ENCODE measurements at places on chromosomes 4 and X.

DNA sequence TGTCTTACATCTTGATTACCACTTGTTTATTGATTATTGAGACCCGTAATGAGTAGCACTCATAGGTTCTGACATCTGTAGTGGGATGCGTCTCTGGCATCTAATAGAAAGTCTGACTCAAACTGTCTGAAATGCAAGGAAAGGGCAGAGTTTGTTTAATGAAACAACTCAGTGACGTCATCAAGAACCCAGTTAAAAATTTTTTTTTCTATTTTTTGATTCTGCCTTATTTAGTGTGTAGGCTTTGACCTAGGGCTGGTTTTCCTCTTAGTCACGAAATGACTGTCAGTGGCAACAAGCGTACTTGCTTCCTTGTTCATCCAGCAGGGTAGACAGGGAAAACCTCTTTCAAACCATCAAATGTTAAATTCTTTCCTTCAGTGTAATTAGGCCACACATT is 3.1 kb upstream of the CDKL5 start:
- no peak overlapping the region for H3K4me3 ChIP-seq
- H3K36me3 ChIP-seq, result no peaks in the 10 kb centered on the region
- H3K27me3 ChIP-seq, result no peaks in the 10 kb centered on the region
- no peak for DNase-seq
- H3K27ac ChIP-seq, result no peak overlapping the region

- peak; percentile 39 for DNase-seq
- no peaks in the 10 kb centered on the region for H3K36me3 ChIP-seq
- H3K4me3 ChIP-seq, result peak overlapping the region; percentile 83
- no peaks in the 10 kb centered on the region for H3K27me3 ChIP-seq
- H3K27ac ChIP-seq, result peak overlapping the region; percentile 84
Measured at GRCh38 chrX:132023896-132024386, 839 bp downstream of the STK26 start.

DNA sequence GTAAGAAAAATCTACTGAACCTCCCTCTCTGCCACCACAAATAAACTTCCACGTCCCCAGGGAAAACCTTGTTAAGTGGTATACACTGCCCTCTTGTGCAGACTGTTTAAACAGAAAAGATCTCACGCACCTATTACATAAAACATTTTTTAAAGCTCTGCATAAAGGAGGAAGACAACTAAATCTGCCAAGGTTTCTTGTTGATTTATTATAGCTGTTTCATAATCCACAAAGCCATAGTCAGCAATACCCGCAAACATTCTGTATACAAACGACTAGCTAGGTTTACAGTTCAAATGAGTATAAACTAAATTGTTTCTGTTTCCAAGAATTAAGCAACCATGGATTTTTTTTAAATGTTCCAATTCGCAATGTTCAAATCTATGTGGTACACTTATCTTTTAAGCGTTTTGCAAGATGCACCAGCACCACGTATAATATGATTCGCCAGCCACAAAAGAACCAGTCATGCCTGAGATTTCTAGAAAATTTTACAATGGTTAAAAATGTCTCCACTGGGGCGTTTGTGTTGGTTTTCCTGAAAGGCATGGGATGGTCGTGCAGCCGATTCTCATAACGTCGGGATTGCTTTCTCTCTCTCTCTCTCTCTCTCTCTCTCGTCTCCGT is 164.6 kb downstream of the PRKX start:
- H3K4me3 ChIP-seq, result no peak overlapping the region
- no peaks in the 10 kb centered on the region for H3K27me3 ChIP-seq
- no peak for DNase-seq
- H3K4me1 ChIP-seq, result no peaks in the 10 kb centered on the region

DNA sequence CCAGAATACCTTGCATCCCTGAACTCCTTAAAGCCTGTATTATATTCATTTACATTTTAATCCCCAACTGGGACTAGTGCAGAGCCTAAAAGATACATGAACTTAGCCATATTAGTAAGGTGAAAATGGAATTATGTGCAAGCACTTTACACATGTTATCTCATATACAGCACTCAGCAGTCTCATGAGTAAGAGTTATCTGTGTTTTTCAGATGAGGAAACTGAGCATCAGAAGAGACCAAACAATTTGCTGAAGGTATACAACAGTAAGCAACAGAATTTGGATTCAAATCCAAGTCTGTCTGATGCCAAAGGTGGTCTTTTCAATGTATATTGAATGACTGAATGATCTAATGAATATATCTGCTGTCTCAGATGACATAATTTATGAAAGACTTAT is 12.3 kb downstream of the ATP7A start:
- no peak overlapping the region for H3K27ac ChIP-seq
- H3K4me1 ChIP-seq, result peaks cover 3% of the 10 kb centered on the region
- H3K4me3 ChIP-seq, result no peak overlapping the region
- no peak for DNase-seq
- no peaks in the 10 kb centered on the region for H3K27me3 ChIP-seq

DNA sequence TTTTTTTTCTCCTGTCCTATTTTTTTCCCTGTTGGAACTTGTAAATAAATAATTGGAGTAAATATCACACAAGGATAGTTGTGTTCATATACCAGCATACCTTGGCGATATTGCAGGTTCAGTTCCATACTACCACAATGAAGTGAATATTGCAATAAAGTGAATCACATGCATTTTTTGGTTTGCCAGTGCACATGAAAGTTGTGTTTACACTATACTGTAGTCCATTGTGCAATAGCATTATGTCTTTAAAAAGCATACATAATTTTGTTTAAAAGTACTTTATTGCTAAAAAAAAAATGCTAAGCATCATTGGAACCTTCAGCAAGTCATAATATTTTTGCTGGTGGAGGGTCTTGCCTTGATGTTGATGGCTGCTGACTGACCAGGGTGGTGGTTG is 88.6 kb downstream of the GSTCD start:
- no peaks in the 10 kb centered on the region for H3K36me3 ChIP-seq
- H3K4me3 ChIP-seq, result no peak overlapping the region
- no peaks in the 10 kb centered on the region for H3K4me1 ChIP-seq
- no peak overlapping the region for H3K27ac ChIP-seq
- DNase-seq, result no peak
- H3K27me3 ChIP-seq, result no peaks in the 10 kb centered on the region

GRCh38 chr4:183907871-183908683 is 3.0 kb downstream of the STOX2 start:
- no peak overlapping the region for H3K4me3 ChIP-seq
- no peak for DNase-seq
- H3K27me3 ChIP-seq, result peaks cover 11% of the 10 kb centered on the region
- H3K27ac ChIP-seq, result no peak overlapping the region

DNA sequence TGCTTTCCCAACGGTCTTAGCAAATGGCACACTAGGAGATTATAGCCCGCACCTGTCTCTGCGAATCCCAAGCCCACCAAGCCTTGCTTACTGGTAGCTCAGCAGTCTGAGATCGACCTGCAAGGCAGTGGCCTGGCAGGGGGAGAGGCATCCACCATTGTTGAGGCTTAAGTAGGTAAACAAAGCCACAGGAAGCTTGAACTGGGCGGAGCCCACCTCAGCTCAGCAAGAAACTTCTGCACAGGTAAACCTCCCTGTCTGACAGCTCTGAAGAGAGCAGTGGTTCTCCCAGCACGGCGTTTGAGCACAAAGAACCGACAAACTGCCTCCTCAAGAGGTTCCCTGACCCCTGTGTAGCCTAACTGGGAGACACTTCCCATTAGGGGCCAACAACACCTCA is 42.8 kb downstream of the BRWD3 start:
- no peaks in the 10 kb centered on the region for H3K4me1 ChIP-seq
- H3K36me3 ChIP-seq, result no peaks in the 10 kb centered on the region
- no peak for DNase-seq
- no peak overlapping the region for H3K4me3 ChIP-seq
- no peaks in the 10 kb centered on the region for H3K27me3 ChIP-seq

DNA sequence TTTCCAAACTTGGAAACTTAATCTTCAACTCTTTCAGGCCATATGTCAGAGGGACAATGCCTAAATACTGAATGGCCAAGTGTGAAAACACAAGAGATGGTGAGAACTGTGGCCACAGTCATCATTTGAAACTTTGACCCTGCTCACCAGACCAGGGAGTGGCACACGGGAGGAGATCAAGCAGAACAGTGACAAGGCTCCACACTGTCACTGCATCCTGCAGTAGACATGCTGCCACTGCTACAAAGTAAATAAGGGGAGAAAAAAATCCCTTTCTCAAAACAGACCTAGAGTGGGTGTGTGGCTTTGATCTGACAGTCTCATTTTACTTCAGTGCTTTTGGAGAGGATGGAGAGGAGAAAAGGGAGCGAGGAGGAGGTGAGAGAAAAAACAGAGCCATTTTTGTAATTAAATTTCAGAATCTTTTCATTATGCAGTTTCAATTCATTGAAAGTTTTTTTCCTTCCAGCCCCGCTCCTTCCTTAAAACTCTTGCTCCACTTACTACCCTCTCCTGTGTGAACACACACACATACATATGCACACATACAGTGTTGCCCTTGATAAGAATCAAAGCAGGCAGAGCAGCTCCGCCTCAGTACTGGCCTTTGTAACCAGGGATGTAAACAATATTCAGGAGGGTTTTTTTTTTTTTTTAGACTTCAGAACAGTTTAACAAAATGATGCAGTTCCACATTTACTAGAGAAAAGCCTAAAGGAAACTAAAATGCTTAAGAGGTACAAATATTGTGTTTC is 34.4 kb downstream of the NEXMIF start:
- no peaks in the 10 kb centered on the region for H3K36me3 ChIP-seq
- DNase-seq, result no peak
- H3K27me3 ChIP-seq, result no peaks in the 10 kb centered on the region
- H3K27ac ChIP-seq, result no peak overlapping the region

- no peaks in the 10 kb centered on the region for H3K27me3 ChIP-seq
- no peak overlapping the region for H3K27ac ChIP-seq
- DNase-seq, result no peak
- H3K36me3 ChIP-seq, result no peaks in the 10 kb centered on the region
- H3K4me1 ChIP-seq, result peaks cover 6% of the 10 kb centered on the region
Measured at GRCh38 chrX:107704587-107704986, 71.0 kb downstream of the TSC22D3 start.

GRCh38 chr4:15245006-15245530 is 182.8 kb upstream of the C1QTNF7 start:
- H3K36me3 ChIP-seq, result no peaks in the 10 kb centered on the region
- no peaks in the 10 kb centered on the region for H3K27me3 ChIP-seq
- no peaks in the 10 kb centered on the region for H3K4me1 ChIP-seq

All from CD8-positive, alpha-beta memory T cell (primary cell).